ENCODE measurements at places on chromosomes 12 and 14.

GRCh38 chr14:68711561-68712309 lies 81.1 kb downstream of the ZFP36L1 start:
- DNase-seq = peak; percentile 55

GRCh38 chr14:94505641-94506040 lies 3.6 kb downstream of the SERPINA12 start:
- DNase-seq = no peak

DNA sequence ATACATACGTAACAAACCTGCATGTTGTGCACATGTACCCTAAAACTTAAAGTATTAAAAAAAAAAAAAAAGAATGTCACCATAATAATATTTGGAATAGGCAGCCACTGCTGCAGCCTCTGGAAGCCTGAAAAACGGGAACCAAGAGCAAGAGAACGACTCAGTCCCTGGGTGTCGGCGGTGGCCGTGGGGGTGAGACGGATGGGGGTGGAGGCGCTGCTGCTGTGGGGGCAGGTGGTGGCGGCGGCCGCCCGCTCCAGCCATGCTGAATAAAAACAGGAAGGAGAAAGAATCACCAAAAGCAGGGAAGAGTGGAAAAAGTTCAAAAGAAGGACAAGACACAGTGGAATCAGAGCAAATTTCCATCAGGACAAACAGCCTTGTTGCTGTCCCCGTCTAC lies 46.9 kb downstream of the ZFYVE21 start:
- no peak for DNase-seq

DNA sequence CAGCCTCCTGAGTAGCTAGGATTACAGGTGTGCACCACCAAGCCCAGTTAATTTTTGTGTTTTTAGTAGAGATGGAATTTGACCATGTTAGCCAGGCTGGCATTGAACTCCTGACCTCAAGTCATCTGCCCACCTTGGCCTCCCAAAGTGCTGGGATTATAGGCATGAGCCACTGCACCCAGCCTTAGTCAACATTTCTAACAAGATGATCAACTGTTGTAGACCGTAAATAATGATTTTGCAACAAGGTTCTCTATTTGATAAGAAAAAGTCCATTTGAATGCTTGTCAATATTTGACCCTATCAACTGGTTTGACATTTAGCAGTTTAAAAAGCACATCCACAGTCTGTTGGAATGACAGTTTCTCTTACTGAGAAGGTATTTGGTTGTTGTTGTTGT lies 25.2 kb upstream of the NRDE2 start:
- DNase-seq = no peak

- DNase-seq = no peak
These were observed 18.0 kb upstream of the ATF1 start for GRCh38 chr12:50745861-50746260.

GRCh38 chr12:118689793-118690192 lies 291.5 kb upstream of the SRRM4 start:
- no peak for DNase-seq

DNA sequence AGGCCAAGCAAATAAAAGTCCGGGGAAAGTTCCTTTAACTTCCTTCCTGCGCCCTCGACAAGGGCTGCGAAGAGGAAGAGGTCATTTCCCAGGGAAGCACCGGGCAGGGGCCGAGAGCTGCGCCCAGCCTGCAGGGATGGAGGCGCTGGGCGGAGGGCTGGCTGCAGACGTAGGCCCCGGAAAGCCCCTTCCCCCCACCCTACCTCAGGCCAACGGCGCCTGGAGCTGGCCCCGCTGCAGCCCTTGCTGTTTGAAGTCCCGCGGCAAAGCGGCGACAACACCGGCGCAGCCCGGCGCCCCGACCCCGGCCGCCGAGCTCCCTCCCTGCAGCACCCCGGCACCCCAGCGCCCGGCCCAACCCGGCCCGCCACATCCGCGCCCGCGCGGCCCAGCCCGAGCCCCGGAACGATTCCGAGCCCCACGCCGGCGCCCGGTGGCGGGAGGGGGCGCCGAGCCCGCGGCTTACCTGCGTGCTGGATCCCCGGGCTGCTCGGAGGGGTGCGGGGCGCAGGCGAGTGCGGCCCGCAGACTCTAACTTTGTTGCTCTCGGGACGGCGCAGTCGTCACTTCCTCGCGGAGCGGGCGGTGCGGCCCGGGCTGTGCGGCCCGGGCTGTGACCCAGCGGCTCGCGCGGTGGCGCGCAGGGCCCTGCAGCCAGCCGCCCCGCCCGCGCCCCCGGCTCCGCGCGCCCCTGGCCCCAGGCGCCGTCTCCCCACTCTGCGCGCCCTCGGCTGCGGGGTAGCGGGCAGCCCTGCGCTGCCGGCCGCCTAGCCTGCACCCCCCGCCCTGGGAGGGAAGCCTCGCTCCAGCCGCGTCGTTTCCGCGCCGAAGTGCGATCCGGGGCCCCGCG lies 64.8 kb upstream of the PTGR2 start:
- peak; percentile 24 for DNase-seq

DNA sequence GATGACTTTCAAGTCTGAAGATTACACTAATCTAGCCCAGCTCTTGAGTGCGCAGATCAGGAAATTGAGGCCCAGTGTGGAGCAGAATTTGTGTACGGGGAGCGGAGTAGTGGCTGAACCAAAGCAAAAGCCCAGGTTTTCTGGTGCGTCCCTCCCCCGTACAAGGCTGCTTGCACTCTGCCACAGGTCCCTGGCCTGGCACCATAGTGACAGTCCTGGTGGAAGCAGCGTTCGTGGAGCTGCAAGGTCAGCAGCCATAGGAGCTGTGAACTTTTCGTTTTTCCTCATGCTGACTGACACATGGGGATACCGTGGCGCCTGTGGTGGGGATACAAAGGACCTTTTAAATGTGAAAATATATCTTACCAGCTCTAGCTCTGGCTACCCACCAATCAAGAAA lies 1.7 kb downstream of the EVL start:
- no peak for DNase-seq

GRCh38 chr12:87413784-87414183 lies 615.4 kb downstream of the C12orf50 start:
- DNase-seq = no peak

DNA sequence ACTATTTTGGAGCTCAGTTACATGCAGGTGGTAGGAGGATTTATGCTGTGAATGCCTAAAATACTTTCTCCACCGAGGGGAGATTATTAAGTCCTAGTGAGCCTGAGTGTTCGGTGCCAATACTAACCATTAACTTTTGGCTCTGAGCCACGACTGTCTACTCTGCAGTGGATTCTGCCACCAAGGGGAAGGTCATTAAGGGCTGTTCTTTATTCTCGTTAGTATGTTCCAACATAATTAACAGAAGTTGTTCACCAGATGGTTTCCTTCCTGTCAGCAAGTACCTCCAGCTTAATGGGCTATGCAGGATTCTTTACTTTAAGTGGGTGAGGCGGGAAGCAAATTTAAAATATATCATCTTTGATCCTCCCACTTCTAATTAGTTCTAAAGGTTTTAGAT lies 326.3 kb downstream of the BMP4 start:
- no peak for DNase-seq

- no peak for DNase-seq
These were observed 284.9 kb downstream of the RAD51B start for GRCh38 chr14:68104518-68104917.

DNA sequence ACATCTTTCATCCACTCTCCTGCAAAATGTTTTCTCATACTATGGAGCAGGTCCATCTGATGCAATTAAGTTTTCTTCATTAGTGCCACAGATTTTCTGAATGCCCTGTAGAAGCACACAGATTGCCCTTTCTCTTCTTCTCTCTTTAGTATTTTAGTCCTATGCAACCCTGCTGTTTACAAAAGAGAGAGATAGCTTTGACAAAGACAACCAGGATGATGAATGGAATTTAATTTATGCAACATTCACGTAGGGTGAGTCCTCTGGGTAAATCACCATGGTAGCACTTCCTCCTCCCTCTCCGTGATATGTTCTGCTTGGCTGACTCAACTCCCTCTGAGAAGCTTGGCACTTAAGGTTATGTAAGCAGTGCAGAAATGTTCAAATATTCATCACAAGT lies 400.9 kb upstream of the PDE3A start:
- DNase-seq = no peak

GRCh38 chr14:104278214-104278534 lies 139.8 kb downstream of the KIF26A start:
- no peak for DNase-seq

DNA sequence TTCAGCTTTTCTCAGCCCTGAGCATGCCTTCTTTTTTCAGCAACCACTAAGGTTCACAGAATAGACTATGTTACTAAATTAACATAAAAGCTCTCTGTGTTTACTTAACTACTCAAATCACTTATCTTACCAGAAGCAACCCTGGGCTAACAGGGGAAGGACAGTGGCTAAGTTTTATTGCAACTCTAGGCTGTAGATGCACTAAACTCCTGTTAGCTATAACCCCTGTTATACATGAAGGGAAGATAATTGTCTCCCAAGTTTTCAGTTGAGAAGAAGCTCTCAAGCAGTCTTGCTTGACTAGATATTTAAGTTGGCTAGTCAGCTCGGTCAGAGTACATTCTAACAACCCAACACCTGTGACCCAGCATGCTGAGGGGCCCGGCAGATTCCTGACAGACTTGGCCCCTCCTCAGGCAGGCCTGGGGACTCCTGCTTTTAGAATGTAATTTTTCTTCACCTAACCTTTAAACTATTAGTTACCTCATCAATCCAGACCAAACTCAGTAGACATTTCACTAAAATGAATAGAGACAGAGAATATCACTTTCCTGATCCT lies 464.5 kb downstream of the EGLN3 start:
- DNase-seq = peak; percentile 22

GRCh38 chr12:59484575-59484974 lies 111.3 kb upstream of the SLC16A7 start:
- DNase-seq = no peak

DNA sequence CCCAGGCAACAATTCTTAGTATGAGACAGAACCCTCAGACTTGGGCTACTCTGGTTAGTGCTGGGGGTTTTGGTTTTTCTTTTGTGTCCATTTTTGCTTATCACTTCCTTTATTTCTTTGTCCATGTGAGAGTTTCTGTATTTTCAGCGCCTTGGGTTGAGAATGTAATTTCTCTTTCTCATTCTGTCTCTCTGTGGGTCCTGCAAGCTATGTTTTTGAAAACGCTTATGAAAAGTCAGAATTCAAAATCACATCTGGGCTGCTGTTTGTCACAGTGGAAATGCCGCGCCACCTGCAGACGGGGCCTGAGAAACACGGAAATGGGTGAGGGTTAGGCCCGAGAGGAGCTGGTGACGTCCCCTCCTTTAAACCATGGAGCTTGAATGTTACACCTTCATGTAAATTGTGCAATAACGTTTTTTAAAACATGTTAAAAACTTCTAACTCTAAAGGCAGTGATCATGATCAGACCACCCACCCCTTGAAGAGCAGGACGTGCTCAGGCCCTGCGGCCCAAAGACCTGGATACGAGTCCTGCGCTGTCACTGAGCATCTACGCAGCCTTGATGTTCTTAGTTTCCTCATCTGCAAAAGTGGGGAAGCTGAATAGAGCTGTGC lies 26.1 kb downstream of the JDP2 start:
- DNase-seq = no peak

DNA sequence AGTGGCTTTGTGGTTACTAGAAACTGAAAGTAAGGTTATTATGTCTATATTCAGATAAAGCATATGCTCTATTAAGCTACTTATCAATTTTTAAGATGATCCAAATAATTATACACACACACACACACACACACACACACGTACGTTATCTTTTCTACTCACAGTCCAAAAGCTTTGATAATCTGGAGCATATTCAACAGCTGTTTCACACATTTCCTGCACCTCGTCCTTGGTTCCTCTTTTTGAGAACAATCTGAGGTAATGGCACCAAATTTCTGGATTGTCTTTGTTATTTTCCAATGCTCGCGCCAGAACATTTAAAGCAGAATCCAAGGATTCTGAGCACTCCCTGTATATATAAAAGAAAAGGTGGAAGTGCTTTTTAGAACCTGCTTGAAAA lies 37.5 kb downstream of the ZFC3H1 start:
- DNase-seq = no peak

DNA sequence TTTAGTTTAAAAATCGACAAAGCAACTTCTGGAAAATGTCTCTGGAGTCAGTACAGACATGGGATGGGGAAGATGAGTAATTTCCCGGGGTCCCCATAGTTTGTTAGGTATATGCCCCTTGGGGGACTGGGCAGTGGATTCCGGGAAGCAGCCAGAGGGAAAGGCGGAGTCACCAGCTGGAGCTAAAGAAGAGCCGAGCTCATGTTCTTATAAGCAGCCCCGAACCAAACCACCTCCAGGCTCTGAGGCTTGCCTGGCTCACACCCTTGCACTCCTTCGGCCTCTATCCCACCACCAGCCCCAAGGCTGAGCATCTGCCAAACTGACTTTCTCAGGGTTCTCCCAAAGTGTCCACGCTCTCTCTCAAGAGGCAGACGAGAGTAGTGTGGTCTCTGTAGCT lies 117.8 kb downstream of the PAH start:
- no peak for DNase-seq
